C1 segment of cervical spinal cord (tissue), 14 donors: ENCODE measurements at places on chromosomes 13 and 19.

DNA sequence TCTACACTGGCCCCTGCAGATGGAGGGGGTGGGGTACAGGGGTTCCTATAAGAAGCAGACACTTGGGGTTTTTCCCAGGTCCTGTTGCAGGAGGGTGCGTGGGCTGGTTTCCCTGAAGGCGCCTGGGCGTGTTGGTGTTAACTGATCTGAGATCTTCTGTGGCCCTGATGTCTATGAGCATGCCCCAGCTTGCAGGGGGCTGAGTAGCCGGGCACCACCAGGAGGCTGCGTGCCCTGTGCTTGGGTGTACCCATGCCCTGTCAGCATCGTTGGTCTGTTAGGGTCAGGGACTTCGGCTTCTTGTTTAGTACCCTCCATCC, 45.3 kb downstream of the CAPN12 start:
- no peak for DNase-seq

DNA sequence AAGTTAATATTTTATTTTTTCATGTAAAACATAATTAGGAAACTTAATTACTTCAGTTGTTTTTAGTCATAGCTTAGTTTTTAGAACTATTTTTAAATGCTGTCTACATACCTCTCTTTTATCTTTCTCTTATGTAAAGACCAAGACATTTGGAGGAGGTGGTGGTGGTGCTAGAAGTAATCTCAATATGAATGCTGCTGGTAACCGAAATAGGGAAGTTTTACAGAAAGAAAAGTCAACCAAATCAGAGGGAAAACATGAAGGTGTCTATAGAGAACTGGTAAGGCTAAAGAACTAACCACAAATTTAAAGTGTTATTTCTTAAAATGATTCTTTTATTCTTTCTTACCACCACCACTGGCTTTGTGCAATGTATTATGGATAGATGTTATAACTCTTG, 97.3 kb downstream of the TDRD3 start:
- DNase-seq: no peak

DNA sequence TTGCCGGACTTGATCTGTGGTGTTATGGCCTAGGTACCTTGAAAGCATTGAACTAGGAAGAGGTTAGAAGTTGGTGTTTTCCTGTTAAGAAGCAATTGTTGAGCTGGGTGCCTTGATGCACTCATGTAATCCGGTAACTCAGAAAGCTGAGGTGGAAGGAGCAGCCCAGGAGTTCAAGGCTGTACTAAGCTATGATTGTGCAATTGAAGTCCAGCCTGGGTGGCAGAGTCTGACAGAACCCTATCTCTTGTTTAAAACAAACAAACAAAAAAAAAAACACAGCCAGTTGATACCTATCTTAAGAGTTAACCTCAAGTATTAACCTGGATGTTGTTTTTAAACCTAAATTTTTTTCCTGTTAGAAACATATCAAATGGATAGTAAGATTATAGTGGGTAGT, 19.3 kb downstream of the SAFB start:
- DNase-seq: no peak

- DNase-seq: no peak
Observed at GRCh38 chr13:42762917-42763316, 18.5 kb upstream of the FAM216B start.

DNA sequence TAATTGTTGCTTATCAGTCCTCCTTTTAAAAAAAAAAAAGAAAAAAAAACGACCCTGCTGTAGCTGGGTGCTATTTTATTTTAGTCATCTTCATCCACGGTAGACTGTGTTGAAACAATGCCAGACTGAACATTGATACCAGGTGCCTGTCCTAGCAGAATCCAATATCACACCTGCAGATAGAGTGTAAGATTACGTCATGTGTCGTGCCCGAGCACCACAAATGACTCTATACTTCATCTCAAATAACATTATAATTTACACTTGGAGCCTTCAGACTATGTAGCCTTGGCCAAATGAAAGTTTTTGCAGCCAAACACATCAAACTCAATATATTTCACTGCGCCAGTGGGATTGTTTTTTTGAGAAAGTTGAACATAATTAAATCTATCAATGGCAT, 410.6 kb downstream of the FGF9 start:
- DNase-seq: no peak

DNA sequence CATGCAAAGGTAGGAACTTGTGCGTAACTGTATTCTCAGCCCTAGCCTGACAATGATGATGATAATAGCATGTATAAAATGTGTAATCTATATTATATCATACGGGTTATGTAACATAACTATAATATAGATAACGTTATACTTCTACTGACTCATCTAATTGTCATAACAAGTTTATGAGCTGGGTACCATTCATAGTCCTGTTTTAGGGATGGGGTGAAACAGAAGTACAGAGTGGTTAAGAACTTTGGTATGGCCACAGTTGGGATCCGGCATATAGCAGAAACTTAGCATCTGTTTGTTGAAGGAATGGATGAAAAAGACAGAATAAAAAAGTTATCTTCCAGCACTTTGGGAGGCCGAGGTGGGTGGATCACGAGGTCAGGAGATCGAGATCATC, 5.2 kb downstream of the CTU1 start:
- DNase-seq: no peak

DNA sequence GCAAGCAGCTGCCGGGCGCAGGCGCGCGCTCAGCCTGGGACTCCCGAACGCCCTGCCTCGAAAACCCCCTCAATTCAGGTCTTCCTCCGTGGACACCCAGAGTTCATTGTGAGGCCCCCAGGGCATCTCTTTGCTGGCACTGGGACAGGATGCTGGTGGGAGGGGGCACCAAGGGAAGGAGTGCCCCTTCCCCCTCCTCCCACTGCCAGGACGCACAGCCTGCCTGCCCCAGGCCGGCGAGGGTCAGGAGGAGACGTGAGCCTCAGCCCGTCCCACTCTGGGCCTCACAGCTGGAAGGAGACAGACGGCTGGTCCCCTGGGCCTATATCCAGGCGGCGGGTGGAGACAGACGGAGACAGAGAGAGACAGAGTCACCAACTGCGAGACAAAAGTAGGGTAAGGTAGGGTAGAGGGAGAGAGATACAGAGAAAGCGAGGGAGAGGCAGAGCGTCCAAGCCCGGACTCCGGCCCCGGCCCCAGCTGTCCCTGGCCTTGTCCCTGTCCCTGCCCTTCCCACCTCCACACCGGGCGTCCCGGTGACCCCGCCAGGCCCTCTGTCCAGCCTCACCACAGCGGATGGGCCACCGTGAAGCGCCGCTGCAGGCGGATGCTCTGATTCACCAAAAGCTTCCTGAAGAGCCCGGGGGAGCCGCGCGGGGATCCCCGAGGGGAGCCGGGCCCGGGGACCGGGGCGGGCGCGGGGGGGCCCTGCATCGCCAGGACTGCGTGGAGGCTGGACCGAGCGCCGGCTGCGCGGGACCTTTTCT, at the start of gene PDE4C:
Gene PDE4C, minus strand, starts transcription at position 737 of the 767 bp plus-strand sequence. Its CDS starts 23 bp downstream, at position 714.
- no peak for DNase-seq

DNA sequence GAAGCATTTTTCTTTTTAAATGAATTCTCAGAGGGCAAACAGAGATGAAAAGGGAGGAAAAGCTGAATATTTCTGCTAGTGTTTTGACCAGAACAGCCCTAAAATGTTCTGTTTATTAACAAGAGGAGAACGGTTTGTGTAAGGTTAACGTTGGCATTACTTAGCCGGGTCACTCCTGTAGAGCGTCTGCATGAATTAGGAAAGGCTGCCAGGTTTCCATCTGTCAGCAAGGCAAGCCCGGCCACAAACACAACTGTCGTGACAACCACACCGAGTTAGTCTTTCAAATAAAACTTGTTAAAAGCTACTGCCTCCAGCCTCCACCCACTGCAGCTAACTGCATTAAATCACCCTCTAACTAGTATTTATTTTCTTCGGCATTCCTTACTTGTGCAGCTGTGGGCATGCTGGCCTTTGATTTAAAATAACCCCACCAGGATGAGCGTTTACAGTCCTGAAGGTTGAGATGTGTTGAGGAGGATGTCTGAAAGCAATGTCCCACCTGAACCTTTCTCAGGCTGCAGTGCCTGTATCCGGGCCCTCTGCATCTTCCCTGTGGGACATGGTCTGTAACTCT, 527.9 kb downstream of the FGF9 start:
- no peak for DNase-seq

DNA sequence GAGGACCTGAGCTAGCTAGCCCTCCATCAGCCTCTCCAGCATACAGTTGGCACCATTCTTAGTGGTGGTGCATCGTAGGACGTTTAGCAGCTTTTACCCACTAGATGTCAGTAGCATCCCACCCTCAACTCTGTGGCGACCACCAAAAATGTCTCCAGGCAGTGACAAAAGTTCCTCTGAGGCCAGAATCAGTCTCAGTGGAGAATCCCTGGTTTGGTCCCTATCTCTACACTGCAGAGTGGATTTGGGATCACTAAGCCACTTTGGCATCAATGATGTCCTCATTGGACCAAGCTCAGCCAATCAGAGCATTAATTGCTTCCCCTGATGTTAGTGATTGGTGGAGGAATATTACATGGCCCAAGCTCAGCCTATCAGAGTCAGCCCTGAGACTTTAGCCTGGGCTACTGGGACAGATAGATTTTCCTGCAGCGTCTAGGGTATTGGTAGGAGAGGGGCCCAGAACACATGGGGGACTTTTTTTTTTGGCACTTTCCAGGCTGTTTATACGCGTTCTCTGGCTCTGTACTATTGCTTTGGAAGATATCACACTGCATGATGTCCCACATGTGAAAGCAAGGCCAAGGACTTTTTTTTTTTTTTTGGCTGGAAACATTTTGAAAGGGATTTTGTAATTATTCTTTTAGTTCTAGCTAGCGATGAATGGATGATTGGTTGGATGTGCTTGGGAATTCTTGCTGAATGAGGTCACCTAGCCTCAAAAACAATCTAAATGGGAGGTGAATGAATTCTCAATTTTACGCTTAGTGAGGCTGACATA, 7.0 kb downstream of the TMEM221 start:
- no peak for DNase-seq

DNA sequence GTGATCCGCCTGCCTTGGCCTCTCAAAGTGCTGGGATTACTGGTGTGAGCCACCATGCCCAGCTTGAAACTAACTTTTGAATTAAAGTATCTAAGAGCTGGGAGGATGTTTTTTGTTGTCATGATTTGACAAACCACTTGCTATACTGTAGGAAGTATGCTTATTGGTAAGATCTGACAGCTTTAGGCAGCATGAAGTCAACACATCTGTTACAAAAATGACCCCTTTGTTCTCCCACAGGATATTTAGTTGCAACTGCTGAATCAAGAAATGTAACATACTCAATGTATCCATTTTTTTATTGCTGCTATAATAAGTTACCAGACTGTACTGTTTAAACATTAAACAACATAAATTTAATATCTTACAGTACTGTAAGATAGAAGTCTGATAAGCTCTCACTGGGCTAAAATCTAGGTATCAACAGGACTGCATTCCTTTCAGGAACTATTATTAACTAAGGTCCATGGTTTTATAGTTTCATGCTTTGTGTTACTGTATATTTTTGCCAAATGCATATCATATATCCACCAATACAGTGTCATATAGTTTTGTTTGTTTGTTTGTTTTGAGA, 22.8 kb upstream of the LRP3 start:
- no peak for DNase-seq

DNA sequence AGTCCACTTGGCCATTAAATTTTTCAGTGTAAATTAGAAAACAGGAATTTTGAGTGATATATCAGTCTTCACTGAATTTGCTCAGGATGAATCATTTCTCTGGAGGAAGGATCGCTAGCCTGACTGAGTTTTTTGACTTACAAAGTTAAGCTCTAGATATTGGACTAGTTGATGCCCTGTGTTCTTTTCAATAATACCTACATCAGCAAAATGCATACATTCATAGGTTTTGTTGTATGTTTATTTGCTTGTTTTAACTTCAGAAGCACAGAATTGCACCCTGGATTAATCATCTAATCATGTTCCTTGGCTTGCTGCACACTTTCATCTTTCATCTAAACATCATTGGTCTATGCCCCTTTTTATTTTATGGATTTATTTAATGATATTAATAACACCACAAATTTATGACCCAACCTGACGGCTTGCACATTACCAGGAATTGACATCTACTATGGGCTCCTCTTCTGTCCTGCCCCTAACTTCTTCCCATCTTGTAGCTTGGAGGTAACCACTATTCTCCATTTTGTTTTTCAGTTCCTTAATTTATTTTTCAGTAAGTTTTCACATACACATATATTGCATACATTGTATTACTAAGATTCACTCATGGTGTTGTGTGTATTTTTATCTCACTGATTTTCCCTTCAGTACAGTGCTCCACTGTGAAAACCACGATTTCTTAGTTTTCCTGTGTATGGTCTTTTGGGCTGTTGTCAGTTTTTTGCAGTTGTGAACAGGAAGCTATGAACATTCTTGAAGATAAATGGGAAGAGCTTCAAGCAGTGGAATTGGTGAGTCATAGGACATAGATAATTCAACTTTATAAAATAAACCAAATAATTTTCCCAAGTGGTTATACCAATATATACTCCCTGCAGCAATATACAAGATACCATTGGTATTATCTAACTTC, 23.3 kb downstream of the COMMD6 start:
- DNase-seq: no peak

DNA sequence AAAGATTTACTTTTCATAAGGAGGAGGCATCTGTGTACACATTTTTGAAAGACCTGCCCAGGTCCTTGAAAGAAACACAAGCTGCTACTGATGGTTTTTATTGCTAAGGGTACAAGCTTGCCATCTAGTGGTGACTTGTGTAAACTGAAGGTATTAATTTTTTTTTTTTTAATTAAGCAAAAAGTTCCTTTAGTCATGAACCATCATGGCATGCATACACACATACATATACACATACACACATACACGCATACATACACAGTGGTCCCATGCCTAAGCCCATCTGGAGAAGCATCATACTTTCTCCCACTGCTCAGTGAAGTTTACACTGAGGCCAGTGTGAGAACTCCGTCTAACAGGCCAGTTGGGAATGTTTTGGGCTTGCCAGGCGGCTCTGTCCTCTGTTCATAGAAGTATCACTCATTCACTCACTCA, 312.5 kb downstream of the DCLK1 start:
- DNase-seq: no peak

DNA sequence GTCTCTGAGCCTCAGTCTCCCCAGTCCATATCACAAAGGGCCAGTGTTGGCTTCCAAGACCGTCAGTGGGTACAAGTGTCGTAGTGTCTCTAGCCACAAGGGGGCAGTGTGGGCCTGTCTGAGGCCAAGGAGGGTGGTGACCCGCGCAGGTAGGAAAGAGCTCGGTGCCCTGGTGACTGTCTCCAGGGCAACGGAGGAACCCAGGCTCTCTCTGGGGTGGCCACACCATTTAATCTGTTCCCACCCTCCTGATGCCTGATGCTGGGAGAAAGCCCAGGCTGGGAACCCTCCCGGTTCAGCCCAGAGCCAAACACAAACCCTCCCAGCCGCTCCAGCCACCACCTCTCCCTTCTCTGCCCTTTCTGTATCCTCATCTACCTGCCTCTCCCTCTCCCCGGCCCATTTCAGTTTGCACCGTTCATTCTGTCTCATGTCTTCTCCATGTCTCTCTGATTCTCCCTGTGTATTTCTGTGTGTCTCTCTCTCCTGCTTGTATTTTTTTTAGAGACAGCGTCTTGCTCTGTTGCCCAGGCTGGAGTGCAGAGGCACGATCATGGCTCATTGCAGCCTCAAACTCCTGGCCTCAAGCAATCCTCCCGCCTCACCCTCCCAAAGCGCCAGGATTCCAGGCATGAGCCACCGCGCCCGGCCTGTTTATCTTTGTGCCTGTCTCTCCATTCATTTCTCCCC, 17.5 kb upstream of the MEIS3 start:
- peak; percentile 69 for DNase-seq

- peak; percentile 91 for DNase-seq
Observed at GRCh38 chr19:35114353-35115176, 1.1 kb upstream of the FXYD3 start.

- peak; percentile 22 for DNase-seq
Observed at GRCh38 chr19:30719189-30719998, 347.2 kb downstream of the ZNF536 start.

GRCh38 chr13:91196958-91197357, 150.5 kb upstream of the MIR17HG start:
- no peak for DNase-seq
